ENCODE measurements at places on chromosomes 1 and 21. TPM values are rescaled to one million over a fixed set of nuclear protein-coding genes. Genes with fewer than 3 reads are reported as not detected.

Gene ZSWIM5
- total RNA-seq, result 8.6 TPM

Gene NOC2L
- 48.5 TPM for total RNA-seq

Gene NBPF10
- total RNA-seq, result 2.2 TPM

Gene TLCD4
- 80.6 TPM for total RNA-seq

Gene ACTL8
- 0.21 TPM for total RNA-seq

Gene OR2T6
- total RNA-seq, result not detected

Gene DDOST
- 206 TPM for total RNA-seq

Gene CRABP2
- 0.73 TPM for total RNA-seq

Gene C8A
- not detected for total RNA-seq

Gene ZMYND12
- 1.2 TPM for total RNA-seq

Gene ANKRD34A
- 0.42 TPM for total RNA-seq

Gene CD1D
- 6.5 TPM for total RNA-seq

Gene CFHR5
- not detected for total RNA-seq

Gene NTRK1
- not detected for total RNA-seq

Gene CSF3R
- 2.9 TPM for total RNA-seq

Gene OSCP1
- 3.1 TPM for total RNA-seq

Gene CTSE
- total RNA-seq, result 57.4 TPM

Gene HSPA13
- 11.1 TPM for total RNA-seq

Gene MAP1LC3C
- total RNA-seq, result 1.5 TPM

Gene CA14
- 0.34 TPM for total RNA-seq

Gene MARK1
- total RNA-seq, result 4.4 TPM

Gene PM20D1
- not detected for total RNA-seq

Gene S100PBP
- total RNA-seq, result 29.5 TPM

Gene GJA9
- 1.4 TPM for total RNA-seq

Gene SYDE2
- 7.2 TPM for total RNA-seq

Gene EPS8L3
- total RNA-seq, result 327 TPM

Gene GSTM1
- not detected for total RNA-seq

Gene MAP3K21
- total RNA-seq, result 16.3 TPM

Gene ID3
- 223 TPM for total RNA-seq

Gene PIGR
- total RNA-seq, result 12,746 TPM

Gene CD48
- 2.2 TPM for total RNA-seq

Gene CA6
- not detected for total RNA-seq

Gene SLC19A2
- total RNA-seq, result 8.4 TPM

Gene AQP10
- total RNA-seq, result not detected

Gene VSIG8
- not detected for total RNA-seq

Measured in left colon (tissue), 2 donors.